Activated CD4-positive, alpha-beta T cell treated with anti-CD3 and anti-CD28 coated beads for 24 hours (primary cell): ENCODE measurements at places on chromosomes 2 and 18.

GRCh38 chr2:60868589-60869273 lies 12.6 kb upstream of the REL start:
- no peak for DNase-seq

DNA sequence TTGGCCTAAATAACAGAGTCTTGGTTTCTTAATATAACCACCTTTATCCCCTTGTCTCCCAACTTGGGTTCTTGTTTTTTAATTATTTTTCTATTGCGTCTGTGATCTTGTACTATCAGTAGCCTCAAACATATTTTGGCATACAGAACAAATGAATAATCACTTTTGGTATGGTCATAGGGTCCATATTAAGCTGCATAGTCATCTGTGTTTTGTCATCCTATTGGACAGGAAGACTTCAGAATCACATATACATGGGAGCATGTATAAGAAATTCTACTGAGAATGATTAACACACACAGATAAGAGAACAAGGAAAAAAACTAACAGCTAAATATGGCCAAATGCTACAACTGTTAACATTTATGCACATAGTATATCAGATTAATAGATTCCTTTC lies 126.0 kb downstream of the MEP1B start:
- DNase-seq = no peak

DNA sequence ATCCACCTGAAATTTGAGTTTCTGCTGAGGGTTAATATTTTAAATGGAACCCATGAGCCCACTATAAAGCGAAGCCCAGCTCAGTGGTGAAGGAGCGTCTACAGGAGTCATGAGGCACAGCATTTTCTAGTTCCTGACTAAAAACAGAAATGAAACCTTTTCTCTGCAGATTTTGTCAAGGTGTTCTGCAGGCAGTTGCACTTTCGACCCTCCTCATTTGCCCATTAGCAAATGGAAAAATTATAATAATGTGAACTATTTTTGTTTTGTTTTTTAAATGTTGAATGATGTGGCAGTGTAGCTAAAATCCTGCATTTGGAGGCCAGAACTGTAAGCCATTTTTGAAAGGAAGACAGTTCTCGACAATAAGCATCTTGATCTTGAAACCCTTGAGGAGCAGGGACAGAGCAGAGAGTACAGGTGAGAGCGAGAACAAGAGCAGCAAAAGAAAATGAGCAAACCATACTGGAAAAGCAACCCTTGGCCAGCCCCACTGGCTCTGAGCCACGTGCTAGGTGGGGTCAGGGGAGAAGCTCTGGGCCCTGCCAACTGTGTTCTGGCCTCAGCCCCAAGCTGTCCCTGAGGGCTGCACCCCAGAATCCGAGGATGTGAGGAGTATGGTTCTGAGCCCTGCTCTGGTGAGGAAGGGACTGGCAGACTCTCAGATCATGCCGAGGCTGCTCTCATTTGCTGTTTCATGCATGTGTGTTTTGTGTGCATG lies 26.4 kb upstream of the COPS8 start:
- DNase-seq = no peak

DNA sequence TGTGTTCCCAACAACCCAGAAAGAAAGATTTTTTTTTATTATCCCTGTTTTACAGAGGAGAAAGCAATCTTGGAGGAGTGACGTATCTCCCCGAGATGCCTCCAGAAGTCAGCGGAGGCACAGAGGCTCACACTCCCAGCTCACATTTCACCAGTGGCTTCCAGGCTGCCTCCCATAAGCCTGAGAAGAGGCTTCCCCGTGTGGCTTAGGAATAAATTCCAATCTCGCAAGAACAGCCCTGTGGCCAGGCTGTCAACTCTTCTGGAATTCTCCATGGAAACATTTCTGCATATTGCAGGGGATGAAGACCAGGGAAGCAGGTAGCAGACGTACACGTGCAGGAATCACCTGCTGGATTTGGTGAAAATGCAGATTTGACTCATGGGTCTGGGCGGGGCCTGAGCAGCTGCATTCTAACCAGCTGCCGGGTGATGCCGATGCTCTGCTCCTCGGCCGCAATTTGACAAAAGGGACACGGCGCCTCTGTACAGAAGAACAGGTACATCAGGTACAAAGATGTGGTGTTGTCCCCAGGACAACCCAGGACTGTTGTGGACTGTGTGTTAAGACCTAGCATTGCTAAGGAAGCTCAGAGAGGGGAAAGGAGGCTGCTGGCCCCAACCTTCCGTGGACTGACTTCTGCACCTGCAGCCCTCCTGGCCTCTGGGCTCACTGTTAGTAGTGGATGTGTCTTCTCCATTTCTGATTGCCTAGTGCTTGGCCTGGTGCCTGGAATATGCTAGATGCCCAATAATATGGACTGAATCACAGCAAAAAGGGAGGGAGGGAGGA lies 114.2 kb upstream of the ID2 start:
- DNase-seq = no peak

DNA sequence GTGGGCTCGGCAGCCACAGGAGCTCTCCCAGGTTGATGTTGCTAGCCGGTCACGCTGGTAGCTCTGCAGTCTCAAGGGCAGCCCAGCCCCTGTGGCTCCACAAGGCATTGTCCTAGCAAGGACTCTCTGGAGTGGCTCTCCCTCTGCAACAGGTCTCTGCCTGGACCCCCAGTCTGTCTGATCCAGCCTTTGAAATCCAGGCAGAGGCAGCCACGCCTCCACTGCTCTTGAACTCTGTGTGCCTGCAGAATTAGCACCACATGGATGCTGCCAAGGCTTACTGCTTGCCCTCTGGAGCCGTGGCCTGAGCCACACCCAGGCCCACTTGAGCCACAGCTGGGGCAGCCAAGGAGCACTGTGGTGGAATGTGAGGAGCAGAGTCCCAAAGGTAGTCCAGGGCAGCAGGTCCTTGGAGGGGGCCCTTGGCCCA lies 43.0 kb upstream of the FAHD2A start:
- DNase-seq = no peak

DNA sequence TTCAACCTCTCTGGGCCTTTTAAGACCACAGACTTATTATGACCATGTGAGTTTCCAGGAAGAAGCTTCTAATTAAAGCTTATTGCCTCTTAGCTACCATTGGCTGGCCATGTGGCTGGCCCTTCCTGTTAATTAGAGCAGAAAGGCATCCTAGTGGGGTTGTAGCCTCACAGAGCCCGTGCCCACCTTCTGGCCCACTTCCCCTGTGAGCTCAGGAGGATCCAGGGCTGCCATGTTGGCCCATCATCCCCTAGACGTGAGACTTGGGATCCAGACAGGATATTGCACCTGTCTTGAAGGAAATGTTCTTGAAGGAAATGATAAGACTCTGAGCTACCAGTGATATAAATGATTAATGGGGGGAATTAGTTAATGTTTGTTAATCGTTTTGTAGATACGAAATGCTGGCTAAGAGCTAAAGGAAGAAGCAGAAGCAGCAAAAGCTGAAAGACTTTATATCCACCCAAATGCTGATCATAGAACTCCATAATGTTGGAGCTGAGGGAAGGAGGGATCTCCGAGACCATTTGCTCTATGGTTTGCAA lies 255.4 kb downstream of the CLIP4 start:
- no peak for DNase-seq

DNA sequence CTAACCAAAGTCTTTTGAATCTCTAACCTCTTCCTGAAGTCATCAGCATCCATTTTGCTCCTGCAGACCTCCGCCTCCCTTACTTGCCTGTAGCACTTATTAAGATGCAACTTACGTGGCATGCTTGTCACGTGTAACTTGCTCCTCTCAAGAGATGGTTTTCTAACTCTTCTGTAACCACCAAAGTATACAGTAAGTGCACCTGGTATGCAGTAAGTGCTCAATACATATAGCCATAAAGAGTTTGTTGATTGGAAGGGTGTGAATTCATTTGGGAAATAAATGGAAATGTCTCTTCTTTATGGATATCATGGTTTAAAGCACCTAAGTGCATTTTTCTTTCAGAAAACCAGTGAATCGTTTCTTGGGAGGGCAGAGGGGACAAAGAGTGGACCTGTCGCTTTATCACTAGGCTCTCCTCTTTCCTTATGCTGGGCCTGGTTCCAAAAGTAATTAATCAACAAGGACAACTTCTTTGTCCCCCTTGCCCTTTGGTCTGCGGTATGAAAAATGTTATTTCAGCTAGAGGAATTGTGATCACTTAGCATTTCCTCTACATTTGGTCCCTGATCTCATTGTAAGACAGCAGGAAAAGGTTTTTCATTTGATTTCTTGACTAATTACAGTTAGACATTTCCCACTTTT lies 370.0 kb upstream of the SPRED2 start:
- no peak for DNase-seq

DNA sequence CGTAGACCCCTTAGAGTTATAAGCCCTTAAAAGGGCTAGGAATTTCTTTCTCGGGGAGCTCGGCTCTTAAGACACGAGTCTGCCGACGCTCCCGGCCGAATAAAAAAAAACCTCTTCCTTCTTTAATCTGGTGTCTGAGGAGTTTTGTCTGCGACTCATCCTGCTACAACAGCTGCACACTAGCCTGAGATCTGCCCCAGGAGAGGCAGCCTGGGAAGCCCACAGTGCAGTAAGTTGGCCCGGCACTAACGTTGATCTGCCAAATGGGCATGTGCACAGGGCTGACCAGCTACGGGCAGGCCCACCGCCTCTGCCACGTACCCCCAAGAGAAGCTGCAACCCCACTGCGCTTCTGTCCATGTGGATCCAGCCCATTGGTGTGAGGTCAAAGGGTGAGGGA lies 8.4 kb upstream of the LIMS2 start:
- no peak for DNase-seq

DNA sequence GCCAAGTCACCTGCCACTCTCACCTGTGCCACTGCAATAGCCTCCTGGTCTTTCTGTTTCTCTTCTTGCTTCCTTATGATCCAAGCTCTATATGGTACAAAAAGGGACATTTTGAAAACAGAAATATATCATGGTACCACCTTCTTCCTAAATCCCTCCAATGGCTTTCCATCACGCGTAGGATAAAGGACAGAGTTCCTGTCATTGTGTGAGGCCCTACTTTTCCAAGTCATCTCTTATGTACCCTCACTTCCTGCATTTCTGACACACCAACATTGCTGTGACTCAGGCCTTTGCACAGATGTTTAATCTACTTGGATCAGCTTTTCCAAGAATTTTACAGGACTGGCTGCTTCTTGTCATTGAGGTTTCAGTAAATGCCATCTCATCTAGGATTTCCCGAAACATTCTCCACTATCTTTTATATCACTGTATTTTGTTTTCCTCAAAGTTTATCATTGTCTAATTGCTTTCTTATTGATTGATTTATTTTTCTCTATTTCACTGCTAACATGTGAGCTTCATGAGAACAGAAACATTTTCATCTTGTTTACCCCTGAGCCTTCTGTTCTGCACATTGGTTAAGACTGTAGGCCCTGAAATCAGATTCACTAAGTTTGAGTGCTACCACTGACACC lies 426.1 kb upstream of the FANCL start:
- DNase-seq = no peak

- DNase-seq = no peak
Measured at GRCh38 chr18:29962579-29962978, 1080.0 kb downstream of the DSC3 start.

DNA sequence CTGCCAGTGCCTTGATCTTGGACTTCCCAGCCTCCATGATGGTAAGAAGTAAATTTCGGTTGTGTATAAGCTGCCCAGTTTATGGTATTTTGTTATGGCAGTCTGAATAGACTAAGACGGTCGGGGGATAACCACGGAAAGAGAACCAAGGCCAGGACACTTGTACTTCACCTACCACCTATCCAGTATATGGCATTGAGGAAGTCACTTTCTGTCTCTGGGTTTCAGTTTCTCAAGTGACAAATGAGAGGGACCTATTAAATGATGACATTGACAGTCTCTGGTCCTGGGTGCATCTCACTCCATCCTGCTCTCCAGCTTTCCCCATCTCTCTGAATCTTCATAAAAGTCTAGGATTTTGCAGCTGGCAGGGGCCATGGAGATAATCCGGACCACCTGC lies 183.8 kb upstream of the MSH6 start:
- DNase-seq = no peak

- no peak for DNase-seq
Measured at GRCh38 chr2:234203135-234203984, 152.9 kb downstream of the SPP2 start.
